ENCODE measurements at places on chromosomes 6 and 20. TPM values are rescaled to one million over a fixed set of nuclear protein-coding genes. Genes with fewer than 3 reads are reported as not detected.

RALGAPB gene
- 33.1 TPM for total RNA-seq

BPIFB4 gene
- total RNA-seq, result not detected

ADGB gene
- not detected for total RNA-seq

TREM1 gene
- total RNA-seq, result not detected

LINC00237 gene
- total RNA-seq, result not detected

FAM162B gene
- total RNA-seq, result not detected

KCNB1 gene
- total RNA-seq, result 11.1 TPM

IYD gene
- total RNA-seq, result 0.03 TPM

KHDRBS2 gene
- total RNA-seq, result not detected

SAMD3 gene
- total RNA-seq, result not detected

CST2 gene
- not detected for total RNA-seq

ECT2L gene
- total RNA-seq, result not detected

SLC26A8 gene
- not detected for total RNA-seq

HDGFL1 gene
- not detected for total RNA-seq

MYLK4 gene
- 0.85 TPM for total RNA-seq

TBXT gene
- total RNA-seq, result not detected

DXO gene
- 38.1 TPM for total RNA-seq

SOX12 gene
- total RNA-seq, result 48.6 TPM

GSTA1 gene
- 0.28 TPM for total RNA-seq

RNGTT gene
- 21.2 TPM for total RNA-seq

All from Panc1 (cell line).